ENCODE measurements at places on chromosomes 2 and 18.

DNA sequence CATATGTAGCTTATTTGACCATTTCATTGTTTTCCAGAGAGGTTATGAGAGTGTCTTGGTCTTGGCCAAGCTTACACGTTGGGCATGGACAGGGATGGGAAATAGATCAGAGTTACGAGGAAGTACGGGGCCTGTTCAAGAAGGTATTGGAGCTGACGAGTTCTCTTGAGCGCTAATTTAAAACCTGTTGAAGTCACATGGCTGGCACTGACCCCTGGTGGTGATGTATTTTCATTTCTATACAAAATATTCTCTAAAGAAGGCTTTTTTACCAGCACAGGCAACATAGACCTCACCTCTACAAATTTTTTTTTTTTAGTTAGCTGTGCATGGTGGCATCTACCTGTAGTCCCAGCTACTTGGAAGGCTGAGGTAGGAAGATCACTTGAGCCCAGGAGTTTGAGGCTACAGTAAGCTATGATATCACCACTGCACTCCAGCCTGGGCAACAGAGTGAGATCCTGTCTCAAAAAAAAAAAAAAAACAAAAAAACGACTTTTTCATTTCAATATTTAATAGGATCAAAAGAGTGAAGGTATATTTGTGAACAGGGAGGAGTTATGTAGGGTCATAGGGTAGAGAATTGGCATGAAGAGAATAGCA, 19.6 kb downstream of the UGP2 start:
- peak; percentile 29 for DNase-seq

DNA sequence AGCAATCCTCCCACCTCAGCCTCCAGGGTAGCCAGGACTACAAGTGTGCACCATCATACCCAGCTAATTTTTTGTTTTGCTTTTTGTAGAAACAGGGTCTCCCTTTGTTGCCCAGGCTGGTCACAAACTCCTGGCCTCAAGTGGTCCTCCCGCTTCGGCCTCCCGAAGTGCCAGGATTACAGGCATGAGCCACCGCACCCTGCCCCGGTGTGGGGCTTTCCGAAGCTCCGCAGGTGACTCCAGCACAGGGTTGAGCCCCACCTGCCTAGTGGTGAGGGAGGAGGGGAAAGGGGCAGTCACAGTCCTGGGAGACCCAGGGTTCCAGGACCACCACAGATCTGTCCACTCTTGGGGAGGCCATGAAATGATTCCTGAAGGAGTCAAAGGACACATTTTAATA, 5.2 kb downstream of the PRLH start:
- DNase-seq = no peak

DNA sequence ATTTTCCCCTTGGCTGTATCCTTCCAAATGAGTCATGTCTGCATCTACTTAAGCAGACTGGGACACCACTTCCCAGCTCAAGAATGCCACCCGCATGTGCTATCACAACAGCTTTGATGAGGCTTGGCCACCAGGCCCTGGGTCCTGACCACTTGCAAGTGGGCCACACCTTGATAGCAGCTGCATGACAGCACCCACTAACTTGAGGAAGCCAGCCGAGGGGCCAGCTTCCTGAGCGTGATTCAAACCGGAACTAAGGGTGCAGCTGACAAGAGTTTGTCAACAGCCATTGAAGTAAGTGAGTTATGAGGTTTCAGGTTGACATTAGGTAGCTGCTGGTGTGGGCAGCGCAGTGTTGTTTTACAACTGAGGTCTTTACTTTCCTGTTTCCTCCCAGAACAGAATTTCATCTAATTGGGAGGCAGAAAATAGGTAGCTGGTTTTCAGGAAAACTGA, 54.4 kb downstream of the EPHA4 start:
- DNase-seq = peak; percentile 79

- DNase-seq = no peak
Observed at GRCh38 chr2:203585516-203585915, 50.4 kb upstream of the RAPH1 start.

- no peak for DNase-seq
Observed at GRCh38 chr2:159073256-159073655, 104.8 kb downstream of the TANC1 start.

- DNase-seq = no peak
Observed at GRCh38 chr18:2480536-2480935, 90.8 kb downstream of the METTL4 start.

- no peak for DNase-seq
Observed at GRCh38 chr2:151067658-151068369, 193.8 kb downstream of the RBM43 start.

DNA sequence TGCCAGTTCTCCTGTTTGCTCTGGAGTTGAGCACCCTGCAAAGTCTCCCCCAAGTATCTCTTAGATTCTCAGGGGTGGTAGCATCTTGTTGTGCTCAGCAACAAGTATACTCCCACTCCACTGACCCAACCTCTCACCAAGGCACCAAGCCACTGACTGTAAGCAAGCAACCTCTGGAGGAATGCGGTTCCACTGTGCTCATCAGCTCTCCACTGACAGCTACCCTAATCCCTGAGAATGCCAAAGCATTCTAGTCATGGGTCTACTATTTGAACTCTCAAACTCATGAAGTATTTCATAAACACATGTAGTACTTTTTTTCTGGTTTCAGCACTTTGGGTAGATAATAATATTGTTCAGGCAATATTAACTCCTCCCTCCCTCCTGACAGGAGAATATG, 170.0 kb downstream of the EPHA4 start:
- DNase-seq = no peak

GRCh38 chr18:49632588-49632987, 70.7 kb downstream of the LIPG start:
- DNase-seq = no peak
